ENCODE measurements at places on chromosomes 1 and 21.

DNA sequence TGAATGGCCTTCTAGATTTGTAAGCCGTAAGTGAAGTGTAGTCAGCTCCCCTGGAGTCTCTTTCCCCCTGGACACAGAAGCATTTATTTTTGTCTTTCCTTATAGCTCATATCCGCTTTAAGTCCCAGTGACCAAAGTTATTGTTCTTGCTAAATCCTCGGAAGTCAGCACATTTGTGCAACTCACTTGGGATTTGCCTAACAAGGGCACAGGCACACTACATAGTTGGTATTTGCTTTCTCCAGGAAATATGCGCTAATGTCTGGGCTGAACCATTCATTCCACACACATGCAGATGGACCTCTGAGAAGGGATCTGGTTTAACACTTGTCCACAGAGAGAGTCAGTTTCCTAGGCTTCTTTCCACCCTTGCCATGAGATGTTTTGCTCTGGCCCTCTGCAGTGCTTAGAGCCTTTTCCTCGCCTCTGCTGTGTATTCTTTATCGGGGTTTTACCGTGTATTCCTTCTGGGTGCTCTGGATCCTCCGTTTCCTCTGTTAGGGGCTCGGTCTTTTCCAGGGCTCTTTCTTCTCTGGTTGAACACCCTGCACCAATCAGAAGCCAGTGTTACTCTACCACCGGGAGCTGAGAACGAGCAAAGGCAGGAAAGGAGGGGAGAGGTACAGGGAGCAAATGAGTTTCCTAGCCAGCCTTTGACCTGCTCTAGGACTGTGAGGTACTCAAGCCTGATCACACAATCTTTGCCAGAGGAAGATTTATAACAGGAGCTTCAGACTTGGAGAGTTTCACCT lies 72.4 kb downstream of the ABCA4 start:
- no peak for DNase-seq

DNA sequence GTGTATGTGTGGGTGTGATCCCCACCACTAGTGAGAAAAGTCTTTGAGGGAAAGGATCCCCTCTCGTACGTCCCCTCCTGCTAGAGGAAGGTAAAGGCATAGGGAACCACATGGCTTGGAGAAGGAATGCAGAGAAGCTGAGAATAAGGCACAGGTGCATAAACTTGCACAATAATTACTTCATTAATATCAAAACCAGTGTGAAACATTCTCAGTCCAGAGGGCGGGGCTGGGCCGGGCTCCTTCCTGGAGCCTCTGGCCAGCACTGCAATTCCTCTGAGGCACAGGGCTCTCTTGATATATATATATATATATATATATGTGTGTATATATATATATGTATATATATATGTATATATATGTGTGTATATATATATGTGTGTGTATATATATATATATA lies 162.6 kb downstream of the TSEN15 start:
- DNase-seq: no peak

- DNase-seq: no peak
Observed at GRCh38 chr1:12228979-12229378, 851 bp upstream of the VPS13D start.

- DNase-seq: no peak
Observed at GRCh38 chr1:10651793-10652192, 144.7 kb downstream of the CASZ1 start.

GRCh38 chr1:208141610-208142192 lies 102.5 kb downstream of the PLXNA2 start:
- peak; percentile 58 for DNase-seq

GRCh38 chr21:35206141-35207125 lies 157.3 kb upstream of the RUNX1 start:
- DNase-seq: no peak

GRCh38 chr1:206921772-206922265 lies at the start of gene FCMR:
TSS of gene FCMR (minus strand) at chr1:206921941. CDS start at chr1:206921854, 87 bp downstream.
- DNase-seq: no peak

GRCh38 chr1:61462628-61463027 lies 262.3 kb downstream of the TM2D1 start:
- DNase-seq: no peak

GRCh38 chr1:48115835-48116234 lies 106.7 kb upstream of the SLC5A9 start:
- no peak for DNase-seq

GRCh38 chr1:33234588-33234990 lies 21.7 kb upstream of the ZNF362 start:
- DNase-seq: peak; percentile 40

GRCh38 chr1:199716729-199717128 lies 310.8 kb upstream of the NR5A2 start:
- no peak for DNase-seq

DNA sequence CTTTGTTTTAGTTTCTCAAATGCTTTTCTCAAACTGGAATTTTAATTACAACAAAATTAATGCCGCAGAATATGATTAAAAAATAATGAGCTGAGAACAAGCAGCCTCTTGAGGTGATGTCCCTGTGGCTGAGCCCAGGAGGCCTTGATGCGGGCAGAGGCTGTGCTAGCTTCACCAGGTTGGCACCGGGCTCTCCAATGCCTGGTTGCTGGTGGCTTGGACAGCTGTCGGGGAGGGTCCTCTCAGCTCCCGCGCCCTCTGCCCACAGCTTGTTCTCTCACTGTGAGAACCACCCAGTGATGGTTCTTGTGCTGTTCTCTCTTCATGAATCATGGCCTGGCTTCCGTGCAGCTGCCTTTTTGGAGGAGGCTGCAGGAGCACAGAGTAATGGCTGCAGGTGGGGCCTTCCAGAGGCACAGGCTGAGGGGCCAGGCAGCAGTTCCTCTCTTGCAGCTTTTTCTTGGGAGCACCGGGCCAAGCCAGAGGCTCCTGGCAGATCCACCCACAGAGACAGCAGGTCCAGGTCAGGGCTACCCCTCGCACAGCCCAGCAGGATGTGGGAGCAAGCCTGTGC lies 156.3 kb downstream of the PCBP3 start:
- no peak for DNase-seq

- DNase-seq: no peak
Observed at GRCh38 chr1:27314737-27315136, 7.2 kb upstream of the TMEM222 start.

GRCh38 chr1:119032986-119033385 lies 44.8 kb upstream of the TBX15 start:
- DNase-seq: no peak

GRCh38 chr1:93322349-93322748 lies 23.4 kb upstream of the DR1 start:
- DNase-seq: no peak

GRCh38 chr1:190144650-190145049 lies 333.0 kb downstream of the BRINP3 start:
- no peak for DNase-seq

DNA sequence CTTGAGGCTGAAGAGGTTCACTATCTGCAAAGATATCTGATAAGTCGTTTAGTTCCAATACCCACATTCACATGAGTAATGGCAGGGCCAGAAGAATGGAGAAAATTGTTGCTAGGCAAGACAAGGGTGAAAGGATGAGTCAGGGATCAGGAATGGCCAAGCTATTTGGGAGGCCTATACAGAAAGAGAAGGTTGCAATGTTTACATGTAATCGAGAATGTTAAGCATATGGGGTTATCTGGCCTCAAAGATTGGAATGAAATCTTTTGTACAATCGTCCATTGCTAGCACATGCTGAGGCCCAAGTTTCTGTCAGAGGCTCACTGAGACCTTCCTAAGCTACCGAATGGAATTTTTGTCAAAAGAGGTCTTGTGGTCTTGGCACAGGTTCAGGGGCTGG lies 299.9 kb upstream of the PLD5 start:
- no peak for DNase-seq

GRCh38 chr1:236853921-236854604 lies 59.0 kb downstream of the MTR start:
- DNase-seq: no peak

DNA sequence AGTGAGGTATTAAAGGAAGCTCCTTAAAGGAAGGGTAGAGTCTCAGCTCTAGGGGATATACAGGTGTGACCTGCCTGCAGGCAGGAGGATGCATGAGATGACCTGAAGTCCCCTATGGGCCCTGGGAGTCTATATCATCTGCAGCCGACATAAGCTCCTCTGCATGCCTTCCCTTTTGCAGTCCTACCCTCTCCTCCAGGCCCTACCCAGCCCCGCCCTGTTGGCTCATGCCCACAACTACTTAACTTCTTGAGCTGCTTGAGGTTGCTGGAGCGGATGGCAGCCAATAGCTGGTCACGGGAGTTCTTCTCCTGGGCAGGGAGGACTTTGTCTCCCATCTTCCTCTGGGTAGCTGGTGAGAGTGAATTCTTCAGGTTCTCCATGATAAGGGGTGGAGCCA lies 10.3 kb downstream of the SHISA4 start:
- no peak for DNase-seq

- DNase-seq: no peak
Observed at GRCh38 chr1:110956586-110956985, 7.1 kb downstream of the LRIF1 start.

GRCh38 chr1:167701510-167701909 lies 20.3 kb upstream of the MPZL1 start:
- no peak for DNase-seq

DNA sequence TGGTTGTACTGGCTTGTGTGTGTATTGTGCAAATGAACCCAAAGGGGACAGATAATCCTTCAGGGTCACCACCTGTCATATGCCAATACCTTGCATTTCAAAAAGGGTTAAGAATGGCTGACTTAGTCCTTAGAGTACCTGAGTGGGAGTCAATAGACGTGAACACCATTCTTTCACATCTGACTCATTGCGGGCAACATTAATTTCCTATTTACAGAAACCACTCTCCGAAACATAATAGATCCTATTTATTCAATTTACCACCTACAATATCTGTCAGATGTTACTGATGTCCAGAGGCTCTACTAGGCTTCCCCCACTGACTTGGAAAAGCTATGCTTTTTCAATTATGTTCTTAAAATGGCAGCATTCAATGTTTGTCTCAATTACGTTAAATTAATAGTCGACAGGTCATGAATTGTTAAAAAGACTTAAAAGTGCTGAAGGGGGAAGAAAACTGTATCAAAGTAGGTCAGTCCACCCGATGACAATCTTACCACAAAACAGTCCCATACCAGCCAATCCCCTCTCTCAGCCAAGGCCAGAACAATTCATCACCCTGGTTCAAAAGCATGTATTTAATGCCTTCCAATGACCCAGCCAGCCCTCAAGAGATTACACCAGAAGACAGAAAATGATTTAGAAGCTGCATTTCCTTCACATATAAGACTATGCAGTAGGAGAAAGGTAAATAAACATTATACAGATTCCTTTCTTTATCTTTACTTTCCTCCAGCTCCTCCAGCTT lies 48.6 kb upstream of the PLA2G2C start:
- no peak for DNase-seq

GRCh38 chr1:179228783-179229213 lies 679 bp downstream of the ABL2 start:
- peak; percentile 55 for DNase-seq

GRCh38 chr1:3372317-3372716 lies 82.1 kb upstream of the ARHGEF16 start:
- DNase-seq: no peak

DNA sequence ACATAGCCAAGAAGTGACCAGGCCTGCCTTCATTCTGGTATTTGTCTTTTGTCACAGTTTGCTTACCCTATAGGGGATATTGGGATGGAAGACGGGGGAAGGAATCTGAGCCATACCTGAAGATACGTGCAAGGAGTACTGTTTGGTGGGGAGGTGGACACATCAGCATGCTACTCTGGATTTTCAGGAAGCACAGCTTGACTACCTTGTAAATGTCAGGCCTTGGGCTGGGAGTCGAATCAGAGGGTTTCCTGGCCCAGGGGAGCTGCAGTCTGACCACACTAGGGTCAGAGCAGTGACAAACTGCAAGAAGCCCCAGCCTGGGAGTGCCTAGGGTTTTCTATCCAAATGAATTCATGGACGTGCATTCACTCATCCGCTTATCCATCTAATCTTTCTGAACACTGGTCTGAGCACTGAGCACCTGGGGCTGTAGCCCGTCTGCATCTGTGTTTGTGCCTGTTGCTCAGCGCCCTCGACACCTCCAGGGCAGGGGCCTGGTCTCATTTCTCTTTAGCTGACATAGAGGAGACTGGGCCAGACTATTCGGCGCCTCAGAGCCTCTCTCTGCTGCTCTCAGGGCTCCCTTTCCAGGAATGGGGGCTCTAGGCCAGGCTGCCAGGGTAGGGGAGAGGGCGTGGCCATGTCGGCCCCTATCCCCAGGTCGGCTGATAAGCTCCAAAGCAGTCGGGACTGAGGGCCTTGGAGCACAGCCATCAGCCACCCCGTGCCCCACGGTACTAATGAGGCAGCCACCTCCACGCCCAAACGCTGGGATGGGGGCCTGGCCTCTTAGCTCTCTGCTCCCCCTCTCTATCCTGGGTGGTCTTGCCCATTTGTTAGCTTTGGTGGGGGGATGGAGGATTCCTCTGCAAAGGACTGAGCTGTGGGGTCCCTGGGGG lies 47.0 kb upstream of the SLC2A1 start:
- DNase-seq: no peak

DNA sequence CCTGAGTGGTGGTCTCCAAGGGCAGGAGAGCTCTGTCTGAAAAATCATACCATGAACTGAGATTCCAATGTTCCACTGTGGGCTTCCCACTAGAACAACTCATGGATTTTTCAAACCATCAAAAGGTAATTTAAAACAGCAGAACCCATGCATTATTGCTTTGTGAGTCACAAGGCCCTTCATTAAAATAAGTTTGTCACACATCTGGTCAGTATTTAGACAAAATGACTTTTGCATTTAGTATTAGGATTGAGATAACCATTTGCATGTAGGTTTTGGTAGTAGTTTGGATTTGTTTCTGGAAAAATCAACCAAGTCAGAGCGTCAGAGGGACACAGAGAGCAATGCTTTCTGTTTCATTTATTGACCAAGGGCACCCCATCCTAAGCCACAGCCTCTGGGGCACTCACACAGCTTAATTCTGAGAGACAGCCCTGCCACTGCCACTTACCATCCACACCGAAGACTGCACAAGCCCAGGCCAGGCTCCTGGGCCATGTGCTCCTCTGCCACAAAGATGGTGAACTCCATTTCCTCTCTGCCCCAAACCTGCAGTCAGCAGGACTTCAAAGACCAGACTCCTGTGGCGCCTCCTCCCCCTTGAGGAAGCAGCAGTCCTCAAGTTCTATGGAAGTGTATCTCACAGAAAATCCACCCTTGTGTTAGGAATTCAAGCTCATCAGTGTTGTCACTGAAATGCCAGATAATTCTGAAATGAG lies 132.6 kb upstream of the DUSP10 start:
- no peak for DNase-seq
